ENCODE measurements at places on chromosomes 5 and 9. TPM values are rescaled to one million over a fixed set of nuclear protein-coding genes. Genes with fewer than 3 reads are reported as not detected.

- no peaks in the 10 kb centered on the region for H3K27me3 ChIP-seq
- H3K36me3 ChIP-seq, result no peaks in the 10 kb centered on the region
- peak overlapping the region; percentile 92 for H3K4me3 ChIP-seq
- DNase-seq, result no peak
- no peak overlapping the region for H3K27ac ChIP-seq
These were observed 30.7 kb downstream of the EXOC3 start for GRCh38 chr5:473551-474192.

GRCh38 chr5:175821790-175822211, 49.6 kb upstream of the CPLX2 start:
- H3K36me3 ChIP-seq, result no peaks in the 10 kb centered on the region
- no peak for DNase-seq
- peaks cover 21% of the 10 kb centered on the region for H3K27me3 ChIP-seq
- no peaks in the 10 kb centered on the region for H3K4me1 ChIP-seq
- H3K27ac ChIP-seq, result no peak overlapping the region
- H3K4me3 ChIP-seq, result no peak overlapping the region

GRCh38 chr9:101167490-101168134, 139.1 kb downstream of the PLPPR1 start:
- H3K27ac ChIP-seq, result no peak overlapping the region
- no peaks in the 10 kb centered on the region for H3K27me3 ChIP-seq
- no peak overlapping the region for H3K4me3 ChIP-seq
- H3K36me3 ChIP-seq, result no peaks in the 10 kb centered on the region
- DNase-seq, result no peak

GRCh38 chr5:138536665-138537315, 6.2 kb downstream of the ETF1 start:
- peak overlapping the region; percentile 74 for H3K27ac ChIP-seq
- peak overlapping the region; percentile 24 for H3K4me3 ChIP-seq
- DNase-seq, result no peak
- H3K27me3 ChIP-seq, result no peaks in the 10 kb centered on the region
- peaks cover 35% of the 10 kb centered on the region for H3K4me1 ChIP-seq

- no peak overlapping the region for H3K27ac ChIP-seq
- H3K4me3 ChIP-seq, result no peak overlapping the region
- peaks cover 15% of the 10 kb centered on the region for H3K4me1 ChIP-seq
- H3K36me3 ChIP-seq, result no peaks in the 10 kb centered on the region
These were observed 61.1 kb downstream of the DPYSL3 start for GRCh38 chr5:147448766-147449165.

DNA sequence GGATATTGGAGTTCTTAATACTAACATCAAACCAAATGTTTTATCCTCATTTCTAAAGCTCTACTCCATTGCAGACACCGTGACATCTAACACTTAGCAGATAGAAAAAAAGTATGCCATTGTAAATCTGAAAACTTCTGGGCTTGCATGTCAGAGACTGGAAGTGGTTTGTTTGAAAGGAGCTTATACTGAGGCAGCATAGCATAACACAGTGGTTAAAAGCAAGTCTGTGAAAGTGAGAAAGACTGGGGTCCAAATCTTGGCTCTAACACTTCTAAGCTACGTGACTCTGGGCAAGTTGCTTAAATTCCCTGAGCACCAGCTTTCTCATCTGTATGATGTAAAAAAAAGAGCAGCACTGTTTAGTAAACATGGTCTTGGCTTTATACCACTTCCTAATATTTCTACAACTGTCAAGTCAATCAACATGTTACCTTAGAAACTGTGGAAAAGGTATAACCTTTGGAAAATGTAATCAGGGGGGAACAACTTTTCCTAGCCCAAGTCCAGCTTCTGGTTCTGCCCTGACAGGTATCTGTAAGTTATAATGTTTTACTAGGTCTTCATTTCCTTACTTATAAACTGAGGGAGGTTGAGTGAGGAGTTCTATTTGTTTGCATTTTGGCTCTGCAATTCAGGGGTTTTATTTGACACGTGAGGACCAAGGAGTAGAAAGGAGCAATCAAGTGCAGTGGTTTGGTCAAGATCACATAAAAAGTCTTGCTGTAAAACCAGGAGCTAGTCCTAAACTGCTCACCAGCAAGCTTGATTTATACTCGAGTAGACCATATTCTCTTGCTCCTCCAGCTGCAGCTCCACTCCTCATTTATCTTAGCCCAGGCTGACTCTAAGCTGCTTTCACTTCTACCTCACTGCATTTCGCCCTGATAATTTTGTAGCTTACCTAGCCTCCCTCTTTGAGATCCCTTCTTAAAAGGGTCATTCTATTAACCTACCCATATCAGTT, 541.0 kb downstream of the RAB3C start:
- peaks cover 7% of the 10 kb centered on the region for H3K36me3 ChIP-seq
- H3K4me1 ChIP-seq, result no peaks in the 10 kb centered on the region
- H3K27ac ChIP-seq, result no peak overlapping the region
- DNase-seq, result no peak
- H3K27me3 ChIP-seq, result no peaks in the 10 kb centered on the region
- no peak overlapping the region for H3K4me3 ChIP-seq

Gene PCDHA9
- total RNA-seq, result 2.5 TPM
